ENCODE measurements at places on chromosomes 12 and 14. TPM values are rescaled to one million over a fixed set of nuclear protein-coding genes. Genes with fewer than 3 reads are reported as not detected.

DNA sequence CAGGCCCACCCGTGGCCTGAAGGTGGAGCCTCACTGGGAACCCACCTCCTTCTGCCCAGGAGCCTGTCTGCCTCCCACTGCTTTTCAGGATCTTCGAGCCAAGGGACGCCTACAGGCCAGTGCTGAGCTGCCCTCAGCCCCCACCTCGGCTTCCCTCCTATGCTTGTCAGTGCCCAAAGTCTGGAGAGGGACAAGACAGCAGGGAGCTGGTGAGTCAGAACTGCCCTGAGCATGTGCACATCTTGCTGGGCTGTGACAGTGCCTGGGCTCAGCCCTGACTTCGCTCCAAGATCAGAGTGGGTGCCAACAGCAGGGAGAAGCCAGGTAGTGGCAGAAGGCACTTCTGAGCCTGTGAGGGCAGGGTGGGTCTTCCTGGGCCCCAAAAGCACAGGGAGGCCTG, 286.8 kb downstream of the AEBP2 start:
- DNase-seq: no peak

- DNase-seq: no peak
These were observed 269.9 kb downstream of the CACNA1C start for GRCh38 chr12:2322554-2323120.

DNA sequence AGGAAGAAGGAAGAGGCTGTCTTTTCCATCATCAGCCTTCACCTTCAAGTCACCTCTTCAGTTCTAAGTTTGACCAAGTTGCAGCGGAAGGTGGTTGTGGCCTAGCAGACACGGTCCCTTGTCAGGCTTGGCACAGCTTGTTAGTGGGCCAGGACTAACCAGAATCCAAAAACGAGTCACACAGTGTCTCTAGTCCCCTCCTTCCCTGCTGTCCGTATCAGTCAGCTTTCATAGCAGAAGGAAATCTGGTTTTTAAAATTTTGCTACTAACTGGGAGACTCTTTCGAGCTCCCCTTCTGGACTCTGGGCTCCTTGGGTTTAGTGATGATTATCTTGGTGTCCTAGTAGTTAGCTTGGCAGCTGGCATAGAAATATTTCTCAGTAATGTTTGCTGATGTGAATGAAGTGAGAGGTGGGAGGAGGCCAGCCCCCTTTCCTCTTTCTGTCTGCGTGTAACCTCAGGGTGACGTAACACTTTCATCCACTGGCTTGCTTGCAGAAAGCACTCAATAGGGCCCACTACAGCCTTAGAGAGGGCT, 3.8 kb downstream of the ETV6 start:
- no peak for DNase-seq

RNFT2 gene
- total RNA-seq: 4.3 TPM

DIO2 gene
- 0.50 TPM for total RNA-seq

GRCh38 chr14:51155326-51155725, 60.4 kb upstream of the TRIM9 start:
- DNase-seq: no peak

DNA sequence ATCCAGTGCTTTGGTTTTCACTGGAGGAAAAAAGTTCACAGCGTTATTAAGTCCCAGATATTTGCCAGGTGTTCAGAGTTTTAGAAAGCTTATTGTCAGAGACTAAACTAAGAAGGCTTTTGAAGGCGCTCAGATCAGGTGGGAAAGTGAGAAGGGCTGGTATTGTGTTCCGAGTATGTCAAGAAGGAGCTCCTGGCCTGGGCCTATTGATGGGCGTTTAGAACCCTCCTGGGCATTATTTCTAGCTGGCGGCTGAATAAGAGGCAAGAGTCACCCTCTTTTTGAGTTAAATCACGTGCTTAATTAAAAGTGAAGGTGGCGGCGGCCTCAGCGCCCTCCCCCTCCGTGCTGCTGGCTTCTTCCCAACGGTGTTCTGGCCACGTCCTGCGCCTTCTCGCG, 20.9 kb upstream of the GNS start:
- DNase-seq: no peak

GRCh38 chr12:7012024-7012607, 6.2 kb downstream of the LPCAT3 start:
- no peak for DNase-seq

GXYLT1 gene
- total RNA-seq: 15.4 TPM

DNA sequence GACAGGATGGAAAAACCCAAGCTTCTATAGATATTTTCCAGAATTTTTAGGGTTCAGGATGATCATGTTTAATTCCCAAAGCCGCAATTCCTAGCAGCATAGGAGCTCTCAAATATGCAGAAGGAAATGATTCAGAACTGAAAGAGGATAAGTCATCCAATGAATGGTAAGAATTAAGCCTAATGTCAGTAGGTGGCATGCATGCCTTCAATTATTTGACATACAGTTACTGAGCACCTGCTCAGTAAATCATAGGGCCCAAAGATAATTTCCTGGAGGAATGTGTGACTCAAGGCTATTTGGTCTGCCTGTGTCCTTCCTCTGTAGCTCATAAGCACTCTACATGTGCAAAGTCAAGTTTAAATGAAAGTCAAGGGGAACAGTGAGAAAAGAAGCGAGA, 116.8 kb upstream of the SLC38A4 start:
- no peak for DNase-seq

GRCh38 chr12:130529781-130530180, 186.3 kb downstream of the RIMBP2 start:
- no peak for DNase-seq

GRCh38 chr12:108645686-108646599, 12.2 kb upstream of the SELPLG start:
- DNase-seq: no peak

GRCh38 chr12:1962051-1963020, 41.9 kb downstream of the DCP1B start:
- no peak for DNase-seq

- no peak for DNase-seq
These were observed 882.3 kb downstream of the RPS29 start for GRCh38 chr14:48703728-48704467.

GRCh38 chr14:59816941-59817340, 53.6 kb downstream of the RTN1 start:
- no peak for DNase-seq

DNA sequence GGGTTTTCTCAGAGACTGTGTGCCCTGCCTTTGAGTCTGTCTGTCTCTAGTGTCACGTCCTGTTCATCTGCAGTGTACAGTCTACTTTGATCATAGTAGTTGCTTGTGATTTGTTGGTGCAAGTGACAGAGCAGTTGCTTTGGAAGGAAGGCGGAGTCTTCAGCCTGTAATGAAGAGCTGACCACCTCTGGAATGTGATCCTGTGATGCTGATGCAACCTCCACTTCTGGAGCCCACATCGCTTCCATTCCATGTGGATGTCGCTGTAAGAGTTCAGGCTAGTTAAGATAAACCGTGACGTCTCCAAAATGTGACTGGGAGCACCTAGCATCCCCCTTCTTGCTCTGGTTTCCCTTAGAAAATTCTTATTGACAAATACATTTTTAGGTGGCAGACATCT, 51.8 kb downstream of the PELI2 start:
- DNase-seq: no peak

DNA sequence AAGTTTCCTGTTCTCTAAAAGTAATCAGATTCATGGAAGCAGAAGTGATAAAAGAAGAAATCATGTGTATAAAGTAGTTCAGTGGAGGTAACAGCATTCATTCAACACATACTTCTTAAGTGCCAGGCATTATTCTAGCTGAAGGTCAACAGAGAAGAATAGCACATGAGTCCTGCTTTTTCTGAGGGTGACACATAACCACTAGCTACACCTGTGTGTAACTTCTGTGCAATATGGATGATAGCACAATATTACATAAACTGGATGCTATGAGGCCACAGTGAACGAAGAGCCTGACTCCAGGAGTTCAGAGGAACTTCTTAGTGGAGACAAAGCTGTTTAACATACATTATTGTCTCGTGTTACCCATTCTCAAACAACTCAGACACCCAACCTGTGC, 114.3 kb upstream of the PCED1B start:
- DNase-seq: no peak

CLEC4A gene
- 3.6 TPM for total RNA-seq

DNA sequence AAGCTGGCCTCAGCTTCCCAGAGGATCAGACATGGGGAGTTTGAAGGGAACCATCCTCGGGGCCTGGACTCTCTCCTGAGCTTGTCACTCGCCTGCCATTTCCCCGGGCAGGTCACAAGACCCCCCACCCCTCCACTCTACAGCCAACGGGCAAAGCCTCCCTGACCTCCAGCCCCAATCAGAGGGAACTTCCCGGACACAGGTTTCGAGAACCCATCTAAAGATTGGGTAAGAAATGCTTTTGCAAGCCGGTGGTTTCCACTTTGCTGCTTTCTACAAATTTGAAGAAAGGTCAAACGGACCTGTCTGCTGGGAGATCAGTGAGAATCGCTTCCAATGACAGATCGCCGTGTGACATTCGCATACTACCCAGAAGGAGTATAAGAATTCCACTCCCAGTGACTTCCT, 89.6 kb downstream of the SCARB1 start:
- no peak for DNase-seq

Data from ovary (tissue), 10 donors.